CD4-positive, alpha-beta T cell treated with Interferon gamma for 1 hour (primary cell): ENCODE measurements at places on chromosomes 7 and 10.

DNA sequence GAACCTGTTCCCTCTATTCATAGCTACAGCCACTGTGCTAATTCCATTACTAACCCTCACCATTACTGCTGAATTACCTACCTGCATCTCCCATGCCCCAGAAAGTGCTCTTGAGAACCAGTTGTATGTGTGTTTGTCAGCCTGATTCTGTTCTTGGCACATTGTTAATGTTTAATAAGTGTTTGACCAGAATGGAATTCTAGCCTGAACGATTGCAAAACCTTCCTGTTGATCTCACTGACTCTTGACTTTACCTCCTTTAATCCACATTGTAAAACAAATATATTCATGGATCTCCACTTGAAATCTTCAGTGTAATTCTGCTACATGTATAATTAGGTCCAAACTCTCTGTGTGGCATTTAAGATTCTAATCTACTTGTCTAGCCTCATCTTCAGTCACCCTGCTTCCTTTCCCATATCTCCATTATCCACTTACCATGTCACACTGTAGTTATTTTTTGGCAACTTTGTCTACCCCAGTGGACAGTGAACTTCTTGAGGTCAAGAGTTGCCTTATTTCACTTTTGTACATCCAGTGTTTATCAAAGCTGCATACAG lies 4.9 kb downstream of the ZNF277 start:
- no peak for DNase-seq

DNA sequence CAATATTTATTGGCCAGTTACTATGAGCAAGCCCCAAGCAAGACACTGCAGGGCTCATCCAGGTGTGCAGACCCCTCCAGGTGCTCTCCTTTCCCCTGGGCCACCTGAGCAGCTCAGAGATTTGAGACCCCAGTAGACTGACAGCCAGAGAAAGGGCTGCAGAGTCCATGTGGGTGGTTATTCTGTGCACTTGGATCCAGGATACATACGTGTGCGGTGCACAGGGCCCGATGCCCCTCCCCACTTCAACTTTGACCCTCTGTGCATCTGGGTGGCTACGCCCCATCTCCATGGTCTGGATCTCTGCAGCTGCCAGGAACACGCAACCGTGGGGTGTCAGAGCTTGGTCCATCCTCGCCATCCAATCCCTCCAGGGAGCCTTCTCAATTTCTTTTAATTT lies 72.9 kb downstream of the MKI67 start:
- DNase-seq: no peak

- DNase-seq: no peak
These were observed 463.6 kb upstream of the DPP6 start for GRCh38 chr7:153588586-153588985.

- DNase-seq: no peak
These were observed 533.2 kb downstream of the PARD3 start for GRCh38 chr10:34281661-34282582.

DNA sequence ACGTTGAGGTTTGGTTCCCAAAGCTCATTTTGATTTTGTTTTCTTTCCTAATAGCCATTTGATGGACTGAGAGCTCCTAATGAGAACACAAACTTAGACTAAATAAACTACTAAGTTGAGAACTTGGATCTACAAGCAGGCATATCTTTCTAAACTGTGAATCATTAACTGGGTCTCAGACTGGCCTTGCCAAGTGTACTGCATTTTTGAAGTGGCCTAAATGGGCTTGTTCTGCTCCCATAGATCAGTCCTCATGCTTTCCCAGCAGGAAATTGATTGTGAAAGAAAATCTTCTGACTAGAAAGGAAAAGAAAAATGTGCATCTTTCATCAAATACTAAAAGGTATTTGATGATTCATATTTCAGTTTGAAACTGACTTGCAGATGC lies 46.7 kb upstream of the RBM33 start:
- no peak for DNase-seq

DNA sequence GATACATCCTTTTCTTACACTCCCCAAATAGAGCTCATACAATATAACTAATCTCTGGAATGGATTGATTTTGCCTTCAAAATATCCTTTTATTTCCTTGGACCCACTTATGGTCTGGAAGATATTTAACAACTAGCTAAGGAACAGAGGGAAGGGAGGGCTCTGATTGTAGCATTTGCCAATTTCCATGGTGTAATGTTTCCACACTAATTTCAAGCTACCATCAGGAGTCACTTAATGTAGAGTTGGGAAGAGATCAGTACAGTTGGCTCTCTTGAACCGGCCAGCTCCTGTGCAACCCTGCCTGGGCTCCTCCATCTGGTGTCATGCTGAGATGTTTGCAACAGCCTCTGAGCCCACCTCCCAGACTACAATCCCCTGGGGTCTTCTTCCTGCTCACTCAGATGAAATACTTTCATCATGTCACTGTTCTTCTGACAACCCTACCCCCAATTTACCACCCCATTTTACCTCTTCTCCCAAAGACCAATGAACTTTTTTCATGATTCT lies 8.0 kb upstream of the IL6 start:
- no peak for DNase-seq

DNA sequence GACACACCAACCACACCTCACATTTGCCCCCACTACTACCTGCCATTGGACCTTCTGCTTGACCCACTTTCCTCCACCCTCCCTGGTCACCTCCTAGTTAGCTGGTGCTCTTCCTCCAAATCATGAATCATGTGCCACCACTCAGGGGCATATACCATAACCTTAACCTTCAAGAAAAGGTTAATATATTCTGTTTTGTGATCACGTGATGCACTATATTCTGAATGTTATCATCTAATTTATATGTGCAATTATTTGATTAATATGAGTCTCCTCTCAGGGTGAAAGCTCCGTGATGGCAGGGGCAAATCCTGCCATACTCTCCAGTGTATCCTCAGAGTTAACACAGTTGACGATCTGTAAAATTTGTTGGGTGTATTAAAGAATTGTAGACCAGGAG lies 635.5 kb downstream of the XPNPEP1 start:
- no peak for DNase-seq

DNA sequence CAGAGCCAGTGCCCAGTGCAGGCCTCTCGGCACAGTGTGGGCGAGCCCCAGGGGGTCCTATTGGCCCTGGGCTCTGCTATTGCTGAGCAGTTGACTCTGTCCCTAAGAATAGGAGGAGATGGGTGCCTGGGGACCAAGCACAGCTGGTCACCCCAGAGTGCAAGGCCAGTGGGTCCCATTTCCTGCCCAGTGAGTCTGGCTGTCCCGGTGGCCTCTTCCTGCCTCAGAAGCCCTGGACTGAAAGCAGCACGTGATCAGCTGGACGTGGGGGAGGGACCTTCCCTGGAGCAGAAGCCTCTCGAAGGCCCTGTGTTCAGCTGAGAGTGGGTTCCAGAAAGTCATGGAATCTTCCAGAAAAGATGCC lies 42.0 kb downstream of the PWWP2B start:
- no peak for DNase-seq

DNA sequence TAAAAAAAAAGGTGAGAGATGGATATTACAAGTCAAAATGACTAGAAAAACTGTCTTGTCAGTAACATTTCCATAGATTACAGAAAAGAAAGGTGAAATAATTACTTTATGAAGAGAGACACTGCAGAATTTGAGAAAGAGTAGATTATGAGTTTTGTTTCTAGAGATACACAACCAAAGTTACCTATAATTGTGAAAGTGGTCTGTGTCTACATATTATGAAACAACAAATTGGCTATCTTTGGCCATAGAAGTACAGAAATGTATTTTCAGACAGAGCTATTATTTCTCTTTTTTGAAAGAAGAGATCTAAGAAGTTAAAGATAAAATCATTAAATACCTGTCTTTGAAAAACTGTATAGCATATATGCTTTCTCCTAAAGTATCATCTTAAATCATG lies 30.1 kb downstream of the KCND2 start:
- no peak for DNase-seq

- peak; percentile 8 for DNase-seq
These were observed 13.0 kb upstream of the FRA10AC1 start for GRCh38 chr10:93715345-93715744.

DNA sequence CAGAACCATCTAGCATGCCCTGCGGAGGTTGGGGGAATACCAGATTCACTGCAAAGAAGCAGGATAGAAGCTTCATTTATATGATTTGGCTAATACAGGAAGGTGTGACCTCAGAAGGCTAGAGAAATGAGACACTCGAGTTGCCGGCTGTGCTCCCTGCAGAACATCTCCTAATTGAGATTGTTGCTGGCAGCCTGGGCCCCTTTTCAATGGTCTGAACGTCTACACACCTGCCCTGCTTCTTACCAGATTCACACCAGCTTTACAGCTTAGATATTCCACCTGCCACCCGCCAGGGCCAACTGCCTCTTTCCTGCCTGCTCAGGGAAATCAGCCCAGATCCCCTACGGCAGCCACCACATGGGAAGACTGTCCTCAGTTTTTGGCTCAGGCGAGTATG lies 475.3 kb upstream of the AUTS2 start:
- DNase-seq: no peak

GRCh38 chr7:27438881-27439589 lies 196.4 kb downstream of the EVX1 start:
- DNase-seq: no peak

DNA sequence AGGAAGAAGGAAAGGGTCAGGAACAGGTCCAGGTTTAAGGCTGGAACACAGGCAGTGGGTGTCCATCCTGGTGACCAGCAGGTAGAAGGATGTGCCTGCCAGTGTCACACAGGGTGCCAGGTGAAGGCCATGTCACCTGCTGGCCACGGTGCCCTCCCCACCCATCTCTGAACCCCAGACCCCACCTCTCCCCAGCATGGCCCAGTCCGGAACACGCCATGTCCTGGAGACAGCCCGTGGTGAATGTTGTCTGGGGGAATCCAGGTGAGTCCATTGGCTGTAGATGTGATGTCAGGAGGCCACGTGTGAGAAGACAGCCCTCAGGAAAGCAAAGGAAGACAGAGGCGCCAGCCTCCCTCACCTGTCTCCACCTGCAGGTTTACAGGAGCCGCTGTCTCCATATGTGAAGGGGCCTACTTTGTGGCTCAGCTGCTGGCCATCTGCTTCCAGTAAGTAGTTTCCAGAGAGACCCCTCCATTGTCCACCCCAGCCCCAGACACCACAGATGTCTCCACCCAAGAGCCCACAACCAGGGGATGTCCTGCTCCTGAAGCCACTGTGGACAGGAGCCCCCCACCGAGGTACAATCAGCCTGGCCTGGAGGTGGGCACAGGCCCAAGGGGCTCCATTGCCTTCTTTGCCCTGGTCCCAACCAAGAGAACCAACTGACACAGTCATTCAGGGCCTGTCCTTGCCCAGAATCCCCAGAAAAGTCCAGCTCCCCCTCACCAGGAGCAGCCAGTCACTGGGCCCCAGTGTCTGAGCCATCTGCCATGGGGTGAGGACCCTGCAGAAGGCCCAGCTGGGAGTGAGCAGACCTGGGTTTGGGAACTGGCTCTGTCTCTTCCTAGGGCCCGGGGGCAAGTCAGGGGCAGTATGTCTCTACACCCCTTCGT lies 20.7 kb downstream of the TMEM72 start:
- DNase-seq: no peak

DNA sequence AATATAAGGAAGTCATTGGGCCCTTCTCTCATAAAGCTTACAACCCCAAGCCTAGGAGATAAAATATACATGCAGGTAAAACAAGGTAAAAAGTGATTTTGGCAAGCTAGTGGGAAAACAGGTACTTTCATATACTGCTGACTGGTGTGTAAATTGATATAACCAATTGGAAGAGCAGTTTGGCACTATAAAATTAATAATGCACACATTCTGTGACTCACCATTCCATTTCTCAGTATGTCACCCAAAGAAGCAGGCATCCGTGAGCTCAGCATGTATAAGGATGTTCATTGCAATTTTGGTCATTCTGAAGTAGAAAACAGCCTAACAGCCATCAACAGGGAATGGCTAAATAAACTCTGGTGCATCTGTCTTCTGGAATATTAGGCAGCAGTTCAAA lies 2.9 kb downstream of the MACROH2A2 start:
- no peak for DNase-seq

DNA sequence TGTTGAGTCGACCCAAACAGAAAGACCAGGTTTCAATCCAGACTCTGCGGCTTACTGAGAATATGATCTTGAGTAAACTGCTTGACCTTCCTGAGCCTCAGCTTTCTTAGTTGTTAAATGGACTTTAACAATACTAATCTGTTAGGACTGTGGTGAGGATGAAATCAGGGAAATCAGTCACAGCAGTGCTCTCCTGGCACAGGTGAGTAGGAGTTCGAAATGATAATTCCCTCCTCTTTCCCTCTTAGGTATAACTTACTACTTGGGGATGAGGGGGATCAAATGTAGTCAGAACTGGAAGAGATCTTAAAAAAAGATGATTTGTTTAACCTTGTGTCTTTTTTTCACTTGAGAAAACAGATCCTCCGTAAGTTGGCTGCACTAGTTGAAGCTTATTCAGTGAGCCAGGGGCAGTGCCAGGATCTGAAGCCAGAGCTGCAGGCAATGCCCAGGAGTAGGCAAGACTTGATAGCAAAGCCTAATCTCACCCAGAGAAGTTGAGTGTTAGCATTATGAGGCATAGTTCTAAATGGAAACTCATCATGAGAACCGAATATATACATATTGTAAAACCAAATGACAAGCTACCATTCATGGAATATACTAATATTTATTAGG lies 1.8 kb upstream of the MAGI2 start:
- no peak for DNase-seq

DNA sequence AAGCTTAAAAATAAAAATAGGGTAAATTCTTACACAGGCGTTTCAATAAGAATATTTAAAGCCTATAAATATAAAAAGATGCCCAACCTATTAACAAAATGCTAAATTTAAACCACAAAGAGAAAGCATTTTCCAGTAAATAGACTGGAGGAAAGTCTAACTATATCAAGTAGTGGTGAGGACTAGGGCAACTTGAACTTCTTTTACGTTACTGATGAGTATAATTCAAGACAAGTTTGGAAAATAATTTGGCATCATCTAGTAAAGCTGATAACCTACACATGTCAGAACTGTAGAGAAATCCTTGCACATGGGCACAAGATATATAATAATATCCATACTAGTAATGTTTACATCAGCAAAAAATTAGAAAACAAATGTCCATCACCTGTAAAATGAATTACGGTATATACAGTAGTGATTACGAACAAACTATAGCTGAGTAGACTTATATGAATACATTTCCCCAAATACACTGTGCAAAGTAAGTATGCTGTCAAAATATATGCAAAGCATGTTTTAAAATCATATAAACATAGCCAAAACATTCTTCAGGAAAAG lies 27.4 kb downstream of the CRPPA start:
- DNase-seq: no peak

DNA sequence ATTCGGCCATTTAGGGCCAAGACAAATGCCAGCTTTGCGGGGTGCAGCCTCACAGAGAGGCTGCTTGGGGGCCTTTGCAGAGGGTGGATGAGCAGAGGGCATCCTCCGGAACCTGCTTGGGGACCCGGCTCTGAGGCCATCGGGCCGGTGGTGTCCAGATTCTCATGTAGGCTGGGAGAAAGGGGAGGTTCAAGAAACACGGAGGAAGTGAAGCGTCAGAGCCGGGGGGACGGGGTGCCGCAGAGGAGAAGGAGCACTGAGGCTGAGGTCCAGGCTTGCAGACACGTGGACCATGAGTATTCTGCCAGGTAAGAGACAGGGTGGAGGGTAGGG lies 150.7 kb upstream of the SHH start:
- DNase-seq: no peak

GRCh38 chr10:73905256-73906020 lies 5.5 kb upstream of the PLAU start:
- DNase-seq: no peak
